ENCODE measurements at places on chromosomes 3 and 15.

GRCh38 chr3:175453361-175453760 is 594.2 kb downstream of the NAALADL2 start:
- no peak for DNase-seq

DNA sequence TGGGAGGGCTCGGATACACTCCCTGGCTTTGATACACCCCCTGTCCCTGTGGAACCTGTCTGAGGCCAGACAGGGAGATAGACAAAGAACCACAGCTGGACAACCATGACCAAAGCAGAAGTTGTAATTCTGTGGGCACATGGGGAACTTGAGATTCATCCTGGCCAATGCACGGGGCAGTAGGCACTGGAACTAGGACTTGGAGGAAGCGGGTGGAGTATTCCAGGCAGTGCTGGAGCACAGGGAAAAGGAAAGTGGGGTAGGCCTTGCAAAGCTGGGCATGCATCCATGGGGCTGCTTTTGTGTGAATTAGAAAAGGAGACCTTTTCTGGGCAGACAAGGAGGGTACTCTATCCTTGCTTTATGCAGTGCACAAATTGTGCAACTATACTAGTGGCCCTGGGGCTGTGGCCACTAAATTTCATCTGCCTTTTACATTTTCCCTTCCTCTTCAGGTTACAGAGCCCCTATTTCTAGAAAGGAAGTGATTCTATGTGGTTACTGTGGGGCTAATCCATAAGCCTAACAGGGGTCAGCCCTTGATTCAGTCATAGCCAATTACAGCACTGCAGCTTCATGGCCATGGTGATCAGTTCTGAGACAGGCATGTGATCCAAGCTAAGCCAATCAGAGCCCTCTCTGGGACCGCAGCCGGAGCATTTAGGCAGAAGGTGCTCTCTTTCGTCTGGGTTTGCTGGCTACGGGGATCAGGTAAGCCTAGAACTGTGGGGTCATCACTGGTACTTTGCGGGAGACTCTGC is 21.0 kb downstream of the CRABP1 start:
- DNase-seq, result no peak

GRCh38 chr3:173744479-173744878 is 346.9 kb downstream of the NLGN1 start:
- DNase-seq, result no peak

- no peak for DNase-seq
These were observed 949.0 kb upstream of the SEMA6D start for GRCh38 chr15:46768287-46768686.

DNA sequence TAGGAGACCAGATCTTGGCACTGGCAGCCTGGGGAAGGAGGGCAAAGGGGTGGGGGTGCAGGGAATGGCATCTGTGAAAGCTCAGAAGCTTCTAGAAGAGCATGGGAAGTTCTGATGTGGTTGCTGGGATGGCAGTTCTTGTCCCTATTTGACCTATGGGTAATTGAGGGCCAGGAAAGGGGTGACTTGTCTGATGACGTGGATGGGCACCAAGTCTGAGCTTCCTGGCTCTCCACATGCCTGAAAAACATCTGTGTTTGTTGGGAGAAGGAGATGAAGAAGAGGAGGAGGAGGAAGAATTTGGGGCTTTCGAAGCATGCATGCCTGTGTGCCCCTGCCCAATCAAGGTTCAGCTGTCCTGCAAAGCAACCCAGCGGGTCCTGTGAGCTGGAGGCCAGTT is 158.8 kb downstream of the SMAD6 start:
- no peak for DNase-seq

DNA sequence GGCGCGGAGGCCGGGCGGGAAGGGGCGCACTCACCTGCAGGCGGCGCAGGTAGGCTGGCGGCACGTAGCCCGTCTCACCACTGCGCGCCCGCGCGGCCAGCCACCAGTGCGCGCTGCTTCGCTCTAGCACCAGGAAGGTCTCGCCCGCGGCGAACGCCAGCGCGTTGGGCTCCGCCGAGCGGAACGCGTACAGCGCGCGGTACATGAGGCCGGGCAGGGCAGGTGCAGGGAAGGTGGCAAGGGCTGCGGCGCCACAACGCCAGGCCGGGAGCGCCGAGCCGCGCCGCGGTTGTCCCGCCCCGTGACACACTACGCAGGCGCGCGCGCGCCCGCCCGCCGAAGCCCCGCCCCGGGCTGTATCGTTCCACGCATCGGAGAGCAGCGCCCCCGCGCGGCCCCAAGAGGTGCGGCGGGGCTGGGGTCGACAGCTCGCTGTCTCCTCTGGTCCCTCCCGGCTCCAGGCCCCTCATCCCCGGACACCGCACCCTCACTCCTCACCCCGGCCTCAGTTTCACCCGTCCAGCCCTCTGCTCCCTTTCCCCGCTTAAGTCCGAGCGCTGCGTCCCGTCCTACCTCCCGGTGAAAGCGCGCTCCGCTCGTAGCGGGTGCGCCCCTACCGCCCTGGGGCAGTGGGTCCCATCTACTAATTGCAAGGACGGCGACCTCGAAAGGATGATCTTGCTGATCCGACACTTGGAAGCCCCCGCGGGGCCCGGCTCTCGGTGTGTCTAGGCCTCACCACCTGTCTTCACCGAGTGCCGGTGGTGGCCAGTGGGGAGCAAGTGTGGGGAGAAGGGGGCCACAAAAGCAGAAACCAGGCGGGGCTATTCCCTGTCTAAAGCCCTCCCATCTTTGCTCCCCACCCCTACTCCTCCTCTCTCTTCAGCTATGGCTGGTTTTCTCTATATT is at the start of gene NCKIPSD:
Gene NCKIPSD, minus strand, starts transcription at position 313 of the 909 bp plus-strand sequence. Its CDS starts 108 bp downstream, at position 205.
- peak; percentile 86 for DNase-seq

- no peak for DNase-seq
These were observed 51.8 kb upstream of the PLXND1 start for GRCh38 chr3:129658110-129658843.

Measured in activated T-helper 1 cell treated with anti-CD3 and anti-CD28 coated beads, Interleukin-2, amount 50 U/mL, for 16 hours (primary cell).